ENCODE measurements at places on chromosomes 2 and 18.

- DNase-seq: no peak
Observed at GRCh38 chr18:9469685-9470084, 5.6 kb upstream of the RALBP1 start.

- DNase-seq: no peak
Observed at GRCh38 chr2:747762-748351, 70.7 kb upstream of the TMEM18 start.

DNA sequence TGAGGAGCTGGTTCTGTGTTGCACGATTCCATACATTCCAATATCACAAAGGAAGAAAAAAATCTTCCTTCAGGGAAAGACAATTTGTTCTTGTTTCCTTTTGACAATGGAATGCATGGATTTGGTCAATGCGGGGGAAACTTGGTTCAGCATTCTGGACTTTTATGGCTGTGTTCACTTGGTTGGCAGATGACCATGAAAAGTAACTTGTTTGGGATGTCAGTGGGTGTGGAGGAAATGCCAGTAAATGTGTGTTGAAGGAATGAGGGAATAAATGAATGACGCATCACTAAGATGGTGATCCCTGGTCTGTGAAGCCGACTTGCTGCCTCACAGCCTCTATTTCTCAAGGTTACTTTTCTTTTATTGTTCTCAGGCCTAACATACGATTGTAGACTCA is 53.7 kb downstream of the THUMPD2 start:
- no peak for DNase-seq

GRCh38 chr2:58669998-58670397 is 428.9 kb upstream of the FANCL start:
- no peak for DNase-seq

- DNase-seq: no peak
Observed at GRCh38 chr18:43671431-43671830, 394.1 kb upstream of the SYT4 start.

GRCh38 chr2:23859983-23860382 is 66.9 kb downstream of the ATAD2B start:
- peak; percentile 36 for DNase-seq
